ENCODE measurements at places on chromosomes 7 and 10.
A peak's percentile ranks its signal among the peaks of the same experiment; 100 is the strongest.

DNA sequence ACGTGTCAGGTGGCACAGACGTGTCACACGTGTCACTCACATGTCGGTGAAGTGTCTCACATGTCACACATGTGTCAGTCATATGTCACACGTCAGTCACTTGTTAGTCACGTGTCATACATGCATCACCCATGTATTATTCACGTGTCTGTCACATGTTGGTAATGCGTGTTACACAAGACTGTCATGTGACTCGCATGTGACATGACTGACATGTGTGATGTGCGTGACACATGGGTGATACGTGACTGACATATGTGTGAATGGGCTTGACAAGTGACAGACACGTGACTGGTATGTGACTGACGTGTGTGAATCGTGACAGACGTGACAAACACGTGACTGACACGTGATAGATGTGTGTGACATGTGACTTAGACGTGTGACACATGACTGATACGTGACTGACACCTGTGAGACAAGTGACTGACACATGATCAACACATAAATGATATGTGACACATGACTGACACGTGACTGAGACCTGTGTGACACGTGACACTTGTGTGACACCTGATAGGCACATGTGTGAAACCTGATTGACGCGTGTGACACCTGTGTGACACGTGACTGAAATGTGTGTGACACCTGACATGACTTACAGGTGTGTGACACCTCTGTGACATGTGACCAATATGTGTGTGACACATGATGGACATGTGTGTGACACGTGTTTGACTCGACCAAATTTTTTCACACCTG is 56.1 kb downstream of the ZNF92 start:
- no peak for DNase-seq

GRCh38 chr10:102610441-102610887 is 33.8 kb upstream of the TRIM8 start:
- DNase-seq, result no peak

DNA sequence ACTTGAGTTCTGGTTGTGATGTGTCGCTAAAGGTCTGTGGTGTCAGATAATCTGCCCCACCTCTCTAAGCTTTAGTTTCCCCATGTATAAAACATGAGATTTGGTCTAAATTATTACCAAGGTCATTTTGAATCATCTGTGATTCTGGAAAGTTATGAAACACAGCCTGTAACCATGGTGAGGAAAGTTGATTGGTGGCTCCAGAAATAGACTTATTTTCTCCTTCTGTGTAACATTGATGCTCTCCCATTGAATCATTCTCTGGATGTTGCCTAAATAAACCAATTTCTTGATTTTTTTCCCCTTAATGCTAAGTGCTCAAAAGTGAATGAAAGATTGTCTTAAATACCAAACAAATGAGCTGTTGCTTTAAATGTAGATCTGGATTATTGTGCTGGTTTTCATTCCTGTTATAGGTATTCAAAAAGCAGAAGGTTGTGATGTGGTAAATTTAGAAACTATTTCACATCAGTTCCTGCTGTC is 30.0 kb upstream of the PCGF5 start:
- no peak for DNase-seq

DNA sequence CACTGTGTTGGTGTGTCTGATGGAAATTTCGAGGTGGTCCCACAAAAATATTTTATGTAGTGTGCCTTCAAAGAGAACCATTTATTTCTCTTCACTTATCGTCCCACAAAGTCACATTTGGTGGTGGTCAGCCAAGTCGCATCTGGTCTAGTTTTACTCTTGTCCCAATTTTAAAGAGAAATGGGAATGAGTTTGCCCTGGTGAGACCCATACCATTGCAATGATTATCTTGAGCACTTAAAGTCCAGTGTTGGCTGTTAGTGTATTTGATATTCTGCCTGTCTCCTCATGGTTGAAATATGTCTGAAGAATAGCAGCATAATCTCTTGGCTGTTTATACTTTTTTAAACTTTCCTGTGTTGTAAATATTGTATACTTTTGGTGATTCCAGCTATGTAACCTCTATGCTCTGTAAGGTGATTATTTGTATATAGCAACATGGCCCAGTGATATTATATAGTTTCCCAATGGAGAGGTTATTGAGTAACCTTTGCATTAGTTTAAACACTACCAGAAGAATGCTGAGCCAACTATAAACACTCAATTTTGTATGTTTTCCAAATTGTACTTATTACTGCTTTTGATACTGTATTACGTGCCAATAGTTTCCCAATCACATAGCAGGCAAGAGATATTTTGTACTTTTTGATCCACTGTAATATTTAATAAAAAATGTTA is 172.2 kb downstream of the RTKN2 start:
- DNase-seq, result no peak

DNA sequence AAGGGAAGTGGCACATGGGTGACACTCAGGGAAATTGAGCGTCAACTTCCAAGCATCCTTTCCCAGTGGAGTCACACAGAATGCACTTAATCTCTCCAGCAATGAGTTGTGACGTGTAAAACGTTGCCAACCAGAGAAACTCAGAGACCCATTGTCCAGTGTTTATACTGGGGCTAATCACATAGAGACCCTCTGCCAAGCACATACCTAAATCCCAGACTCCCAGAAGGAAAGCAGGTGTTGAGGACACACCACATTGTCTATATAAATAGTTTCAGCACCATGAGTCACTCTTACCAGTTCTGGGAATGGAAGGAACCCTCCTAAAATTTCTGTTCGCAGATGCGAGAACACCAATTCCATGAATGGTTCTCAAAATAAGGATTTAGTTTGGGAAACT is 76.4 kb upstream of the BET1 start:
- no peak for DNase-seq

DNA sequence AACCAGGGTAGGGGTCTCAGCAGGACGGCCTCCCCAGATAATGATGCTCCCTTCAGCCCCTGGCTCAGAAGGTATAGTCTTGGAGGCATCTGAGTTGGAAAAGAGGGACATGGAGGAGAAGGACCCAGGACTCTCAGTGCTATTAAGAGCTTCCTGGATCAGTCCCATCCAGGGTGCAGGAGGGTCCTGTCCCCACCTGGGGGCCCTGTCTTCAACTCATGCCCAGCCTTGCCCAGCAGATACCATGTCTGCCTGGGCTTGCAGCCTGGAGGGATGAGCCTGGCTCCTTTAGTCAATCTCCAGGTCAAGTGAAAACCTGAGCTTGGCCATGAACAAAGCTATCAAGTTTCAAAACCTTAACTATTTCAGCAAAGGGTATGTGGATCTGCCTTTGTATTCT is 67.6 kb downstream of the PRTFDC1 start:
- DNase-seq, result no peak

GRCh38 chr7:106795084-106795876 is 69.8 kb upstream of the PIK3CG start:
- DNase-seq, result no peak

GRCh38 chr10:102660888-102661657 is 16.8 kb downstream of the TRIM8 start:
- DNase-seq, result peak; percentile 30

DNA sequence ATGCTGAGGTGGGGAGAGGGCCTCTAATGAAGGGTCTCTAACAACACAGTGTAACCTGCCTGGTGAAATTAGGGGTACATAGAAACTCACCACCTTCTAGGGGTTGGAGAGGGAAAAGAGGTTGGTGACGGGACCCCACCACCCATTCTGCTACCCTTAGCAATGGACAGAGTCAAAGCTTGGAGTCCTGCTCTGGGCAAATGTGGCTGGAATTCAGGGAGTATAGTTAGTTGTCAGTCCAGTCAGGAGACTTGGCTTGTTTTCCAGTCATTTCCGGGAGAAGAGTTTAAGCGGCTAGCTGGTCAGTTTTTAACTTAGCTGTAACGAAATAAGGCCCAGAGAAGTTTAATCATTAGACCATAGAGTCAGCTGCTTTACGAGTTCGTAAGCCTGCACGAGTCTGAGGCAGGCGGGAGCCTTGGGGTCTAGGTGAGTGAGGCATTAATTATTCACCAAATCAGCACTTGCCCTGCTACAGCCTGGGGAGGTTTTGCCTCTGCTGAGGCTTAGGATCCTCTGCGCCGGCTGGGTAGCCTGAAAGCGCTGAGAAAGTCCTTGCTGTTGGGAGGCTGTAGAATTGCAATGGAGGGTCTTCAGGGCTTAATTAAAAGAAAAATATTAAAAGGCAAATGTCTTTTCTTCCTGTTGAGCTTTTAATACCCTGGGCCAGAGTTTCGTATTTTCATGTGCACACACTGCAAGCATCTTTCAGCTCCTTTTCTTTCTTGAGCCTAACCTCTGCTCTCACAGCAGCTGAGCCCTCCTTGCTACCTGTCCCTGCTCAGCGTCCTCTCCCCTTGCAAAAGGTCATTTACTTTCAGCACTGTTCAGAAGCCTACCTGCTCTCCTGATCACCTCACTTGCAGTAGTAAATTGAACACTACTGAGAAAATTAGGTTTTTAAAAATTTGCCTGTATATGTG is 1.5 kb upstream of the LAMB1 start:
- no peak for DNase-seq

GRCh38 chr10:14700546-14700945 is 74.2 kb downstream of the FAM107B start:
- DNase-seq, result no peak

GRCh38 chr7:120480930-120481329 is 208.0 kb downstream of the KCND2 start:
- DNase-seq, result no peak

DNA sequence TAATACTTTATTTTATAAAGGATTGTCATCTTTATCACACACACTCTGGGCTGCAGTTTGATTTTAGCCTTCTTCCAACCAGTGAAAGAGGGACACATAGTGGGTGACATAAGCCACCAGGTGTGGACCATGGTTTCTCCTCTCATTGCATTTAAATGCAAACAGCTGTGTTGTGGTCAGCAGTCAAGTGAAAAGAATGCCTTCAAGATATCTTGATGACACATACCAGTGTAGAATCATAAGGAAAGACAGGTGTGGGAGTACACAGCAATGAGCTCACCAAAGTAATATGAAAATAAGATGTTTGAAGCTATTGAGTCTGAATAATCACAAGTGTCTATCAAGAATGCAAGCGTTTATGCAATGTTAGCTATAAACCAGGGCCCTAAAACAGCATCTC is 580.0 kb downstream of the XPNPEP1 start:
- no peak for DNase-seq

DNA sequence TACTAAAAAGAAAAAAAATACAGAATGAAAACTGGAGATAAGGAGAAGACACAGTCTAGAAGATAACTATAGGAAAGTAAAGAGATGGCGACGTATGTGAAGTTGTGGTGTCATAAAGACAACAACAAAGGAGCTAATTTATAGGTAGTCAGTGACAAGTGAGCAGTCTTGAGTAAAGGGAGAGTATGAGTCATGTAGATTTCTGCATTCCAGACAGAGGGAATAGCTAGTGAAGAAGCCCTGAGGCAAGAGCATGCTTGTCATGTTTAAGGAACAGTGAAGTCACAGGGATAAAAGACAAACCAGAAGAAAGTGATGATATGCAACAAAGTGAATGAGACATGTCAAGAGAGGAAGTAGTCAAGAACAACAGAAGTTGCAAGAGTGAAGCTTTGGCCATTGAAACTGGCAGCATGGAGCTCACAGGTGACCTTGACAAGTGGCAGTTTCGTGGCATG is 2.3 kb upstream of the MIOS start:
- DNase-seq, result no peak

DNA sequence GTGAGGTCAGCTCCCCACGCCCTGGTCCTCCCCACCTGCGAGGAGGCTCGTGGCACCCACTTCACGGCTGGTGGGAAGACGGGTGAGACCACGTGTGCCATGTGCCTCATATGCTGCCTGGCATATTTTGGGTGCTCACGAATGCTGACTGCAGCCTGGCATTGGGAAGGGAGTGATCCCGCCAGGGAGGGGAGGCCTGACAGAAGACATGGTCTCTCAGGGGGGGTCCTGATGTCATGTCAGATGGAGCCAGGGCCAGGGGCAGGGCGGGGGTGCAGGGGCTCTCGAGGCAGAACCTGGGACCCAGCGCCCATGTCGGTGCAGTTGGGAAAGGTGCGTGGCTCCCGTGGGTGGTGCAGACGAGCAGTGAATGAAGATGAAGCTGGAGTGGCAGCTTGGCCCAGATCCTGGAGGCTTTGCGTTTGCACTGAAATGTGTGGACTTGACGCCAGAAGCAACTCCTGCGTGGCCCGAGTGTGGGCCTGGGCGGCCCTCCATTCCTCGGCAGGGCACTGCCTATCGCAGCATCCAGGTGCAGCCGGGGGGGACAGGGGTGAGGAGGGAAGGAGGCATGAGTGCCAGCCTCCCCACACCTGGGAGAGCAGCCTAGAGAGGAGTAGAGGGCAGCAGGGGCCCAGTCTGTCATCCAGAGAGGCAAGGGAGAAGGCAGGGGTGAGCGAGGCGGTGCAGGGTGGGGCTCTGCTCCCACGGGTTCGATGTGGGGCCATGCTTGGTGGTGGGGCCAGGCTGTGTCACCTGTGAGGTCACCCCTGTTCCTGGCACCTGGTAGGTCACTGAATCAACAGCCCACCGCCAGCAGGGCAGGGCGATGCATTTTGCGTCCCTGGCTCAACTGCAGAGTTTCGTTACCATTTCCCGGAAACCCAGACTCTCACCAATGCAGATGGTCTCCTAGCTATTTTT is 385.6 kb downstream of the DNAJB6 start:
- no peak for DNase-seq

GRCh38 chr10:29512425-29512974 is 122.3 kb downstream of the SVIL start:
- no peak for DNase-seq

- no peak for DNase-seq
These were observed 22.6 kb downstream of the SGPL1 start for GRCh38 chr10:70838270-70838805.

- no peak for DNase-seq
These were observed 97.9 kb upstream of the MXI1 start for GRCh38 chr10:110109511-110109910.

- DNase-seq, result no peak
These were observed 357.0 kb downstream of the FRMD4A start for GRCh38 chr10:13973742-13974141.

- DNase-seq, result no peak
These were observed 51.6 kb upstream of the SRRM3 start for GRCh38 chr7:76149847-76150691.

- DNase-seq, result no peak
These were observed 212.6 kb upstream of the FRMD4A start for GRCh38 chr10:14543046-14543903.

- DNase-seq, result no peak
These were observed 64.1 kb upstream of the MALRD1 start for GRCh38 chr10:18984531-18984930.

- no peak for DNase-seq
These were observed 174.8 kb upstream of the FZD1 start for GRCh38 chr7:91089382-91089963.

- no peak for DNase-seq
These were observed 61.6 kb downstream of the MTURN start for GRCh38 chr7:30196408-30196807.

- no peak for DNase-seq
These were observed 13.9 kb downstream of the PIP4K2A start for GRCh38 chr10:22700489-22700888.

DNA sequence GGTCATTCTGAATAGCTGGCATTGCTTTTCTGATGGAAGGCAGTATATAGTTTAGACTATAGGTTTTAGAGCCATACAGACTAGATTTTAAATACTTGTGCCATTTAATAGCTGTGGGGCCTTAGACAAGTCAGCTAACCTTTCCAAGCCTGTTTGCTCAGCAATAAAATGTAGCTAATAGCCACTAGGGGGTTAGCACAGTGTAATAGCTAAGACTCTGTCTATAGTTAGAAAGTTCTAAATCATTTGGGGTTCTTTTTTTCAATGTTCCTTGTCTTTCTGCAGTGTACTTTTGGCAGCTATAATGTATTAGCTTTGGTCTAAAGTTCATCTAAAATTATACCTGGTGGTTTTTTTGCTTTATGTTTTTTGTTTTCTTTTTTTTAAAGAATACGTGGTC is 7.5 kb upstream of the KIFBP start:
- DNase-seq, result no peak

Data from T-helper 22 cell (primary cell).